Stimulated activated CD8-positive, alpha-beta memory T cell treated with anti-CD3 and anti-CD28 coated beads, Interleukin-7, amount 100 ng/mL, for 48 hours (primary cell): ENCODE measurements at places on chromosomes 4 and X.

GRCh38 chr4:114423582-114423981 lies 175.0 kb upstream of the UGT8 start:
- no peak for DNase-seq

DNA sequence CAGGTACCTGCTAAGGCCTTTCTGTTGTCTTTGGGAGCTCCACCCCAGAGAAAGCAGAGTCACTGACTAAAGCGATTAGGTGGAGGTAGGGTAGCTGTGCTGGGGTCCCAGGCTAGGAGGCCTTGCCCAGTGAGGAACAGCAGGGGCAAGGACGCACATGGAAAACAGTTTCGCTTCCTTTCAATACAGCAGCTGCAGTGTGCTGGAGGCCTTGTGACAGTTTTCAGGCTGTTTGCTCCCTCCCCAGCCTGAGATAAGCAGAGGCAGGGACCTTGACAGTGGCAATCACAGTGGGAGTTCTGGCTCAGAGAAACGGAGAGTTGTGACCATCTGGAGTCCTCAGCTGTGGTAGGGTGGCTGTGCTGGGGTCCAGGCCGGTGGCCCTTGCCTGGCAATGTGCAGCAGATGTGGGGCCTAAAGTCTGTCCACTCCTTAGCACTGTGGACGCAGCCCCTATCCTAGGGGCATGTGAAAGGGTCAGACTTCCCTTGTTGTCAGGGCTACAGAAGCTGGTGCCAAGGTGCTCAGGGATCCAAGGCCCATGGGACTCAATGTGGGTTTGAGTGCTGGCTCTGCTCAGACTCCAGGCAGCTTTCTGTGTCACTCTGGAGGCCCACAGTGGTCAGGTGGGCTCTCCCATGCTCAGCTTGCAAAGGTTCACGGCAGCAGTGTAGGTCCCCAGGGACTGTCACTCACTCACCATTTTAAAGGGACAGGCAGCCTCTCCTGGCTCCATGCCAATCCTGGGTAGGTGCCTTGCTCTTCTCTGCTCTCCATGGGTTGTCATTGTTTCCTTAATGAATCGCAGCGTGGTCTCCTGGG lies 534.9 kb upstream of the FMR1 start:
- no peak for DNase-seq

GRCh38 chrX:7351926-7352325 lies 204.0 kb upstream of the PUDP start:
- no peak for DNase-seq

DNA sequence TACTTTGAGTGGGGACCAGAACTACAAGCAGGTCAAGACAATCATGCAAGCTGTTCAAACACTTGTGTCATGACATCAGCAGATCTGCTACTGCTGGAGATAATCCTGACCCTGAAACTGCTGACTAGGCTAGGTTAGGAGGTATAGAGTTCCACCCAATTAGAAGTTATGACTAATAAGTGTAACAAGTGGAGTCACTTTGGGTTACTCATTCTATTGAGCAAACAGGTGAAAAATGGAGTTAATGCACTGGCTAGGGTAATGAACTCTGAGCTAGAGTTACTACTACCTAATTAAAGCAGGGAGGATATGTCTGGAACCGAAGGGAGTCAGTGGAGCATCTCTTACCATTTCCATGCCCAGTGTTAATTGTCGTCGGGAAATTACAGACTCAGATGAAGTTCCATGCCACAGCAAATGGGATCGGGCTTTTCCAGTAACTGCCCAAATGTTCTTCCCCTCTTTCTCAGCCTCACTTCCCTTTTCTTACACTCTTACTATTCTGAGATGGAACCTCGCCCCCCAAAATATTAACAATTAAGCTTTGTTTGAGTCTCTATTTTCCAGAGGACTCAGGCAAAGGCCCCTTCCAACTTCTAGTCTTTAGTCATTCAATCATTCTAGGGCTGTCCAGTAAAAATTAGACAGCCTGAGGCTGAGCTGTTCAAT lies 19.8 kb upstream of the MANBA start:
- DNase-seq: no peak

- DNase-seq: no peak
These were observed 6.3 kb upstream of the FAM200B start for GRCh38 chr4:15675356-15675755.

DNA sequence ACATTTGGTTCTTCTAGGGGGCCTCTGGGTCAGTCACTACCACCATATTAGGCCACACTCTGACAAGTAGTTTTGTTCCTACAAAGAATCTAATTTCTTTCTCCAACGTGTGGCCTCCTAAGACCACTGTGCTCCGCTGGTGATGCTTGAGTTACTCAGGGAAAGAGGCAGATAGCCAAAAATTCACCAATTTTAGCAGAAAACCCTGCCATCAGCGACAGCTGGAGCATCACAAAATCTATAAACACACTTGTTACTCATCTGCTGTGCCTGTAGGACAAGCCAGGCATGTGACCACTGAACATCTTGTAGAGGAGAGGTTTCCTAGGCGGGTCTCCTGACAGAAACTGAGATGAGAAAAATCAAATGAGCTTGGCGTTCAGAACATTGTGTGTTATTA lies 105.4 kb downstream of the SYNPO2 start:
- DNase-seq: no peak

- DNase-seq: no peak
These were observed 172.3 kb downstream of the SHROOM3 start for GRCh38 chr4:76607266-76607799.

DNA sequence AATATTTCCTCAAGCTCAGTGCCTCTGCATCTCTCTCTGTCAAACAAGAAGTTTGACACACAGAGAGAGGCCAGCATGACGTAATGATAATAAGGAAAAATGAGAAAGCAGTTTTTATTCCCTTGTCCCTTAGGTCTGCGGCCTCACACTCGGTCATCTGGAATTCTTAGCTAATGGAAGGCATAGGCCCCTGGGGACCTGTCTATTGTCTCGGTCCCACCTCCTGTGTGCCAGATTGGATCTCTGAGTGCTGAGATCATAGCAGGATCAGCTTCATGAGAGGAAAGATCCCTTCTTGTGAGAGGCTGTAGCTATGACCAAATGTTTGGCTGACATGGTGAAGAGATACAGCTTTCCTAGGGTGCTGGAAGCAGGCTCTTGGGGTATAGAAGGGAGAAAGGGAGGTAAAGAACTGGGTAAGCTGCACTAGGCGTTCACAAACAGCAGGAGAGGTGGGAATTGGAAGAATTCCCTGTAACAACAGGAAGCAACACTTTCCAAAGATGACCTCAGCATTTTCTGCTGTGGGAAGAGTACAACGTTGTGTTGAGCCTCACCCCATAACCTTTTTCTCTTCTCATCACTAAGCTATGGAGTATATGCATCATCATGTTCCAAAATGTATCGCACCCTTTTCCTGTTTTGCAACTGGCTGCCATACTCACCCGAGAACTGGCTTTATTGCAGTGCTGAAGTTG lies 20.2 kb downstream of the TMEM31 start:
- DNase-seq: no peak

DNA sequence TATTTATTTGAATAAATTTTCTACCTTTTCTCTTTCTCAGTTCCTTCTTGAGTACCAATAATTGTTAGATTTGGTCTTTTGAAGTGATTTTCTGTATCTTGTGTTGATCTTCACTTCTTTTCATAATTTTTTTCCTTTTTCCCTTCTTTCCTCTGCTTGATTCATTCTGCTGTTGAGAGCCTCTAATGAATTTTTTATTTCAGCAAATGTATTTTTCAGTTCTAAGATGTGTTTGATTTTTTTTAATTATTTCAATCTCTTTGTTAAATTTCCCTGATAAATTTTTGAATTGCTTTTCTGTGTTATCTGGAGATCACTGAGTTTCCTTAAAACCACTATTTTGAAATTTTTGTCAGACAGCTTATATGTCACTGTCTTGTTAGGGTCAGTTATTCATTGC lies 155.4 kb upstream of the IL15 start:
- no peak for DNase-seq

- DNase-seq: no peak
These were observed 38.2 kb downstream of the HPGDS start for GRCh38 chr4:94304365-94304971.

GRCh38 chr4:11355226-11355625 lies 73.5 kb downstream of the HS3ST1 start:
- DNase-seq: no peak

GRCh38 chr4:25524663-25525062 lies 131.0 kb upstream of the SLC34A2 start:
- DNase-seq: no peak

GRCh38 chr4:80125252-80126177 lies 52.5 kb upstream of the ANTXR2 start:
- DNase-seq: no peak

DNA sequence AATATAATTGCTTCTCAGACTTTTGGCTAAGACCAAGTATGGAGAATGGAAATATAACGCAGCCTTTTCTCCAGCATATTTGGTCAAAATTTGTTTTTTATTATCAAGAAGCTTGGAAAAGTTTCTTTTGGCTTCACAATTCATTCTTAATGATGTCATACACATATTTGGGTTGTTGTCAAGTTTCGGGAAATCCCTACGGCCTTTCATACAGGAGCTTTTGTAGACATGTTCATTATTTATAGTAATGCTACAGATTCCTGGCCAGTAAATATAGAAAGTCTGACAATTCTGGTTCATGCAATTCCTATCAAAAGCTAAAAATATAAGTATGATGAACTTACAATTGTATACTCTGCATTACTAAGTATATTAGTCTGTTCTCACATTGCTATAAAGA lies 112.9 kb downstream of the IRF2 start:
- no peak for DNase-seq

DNA sequence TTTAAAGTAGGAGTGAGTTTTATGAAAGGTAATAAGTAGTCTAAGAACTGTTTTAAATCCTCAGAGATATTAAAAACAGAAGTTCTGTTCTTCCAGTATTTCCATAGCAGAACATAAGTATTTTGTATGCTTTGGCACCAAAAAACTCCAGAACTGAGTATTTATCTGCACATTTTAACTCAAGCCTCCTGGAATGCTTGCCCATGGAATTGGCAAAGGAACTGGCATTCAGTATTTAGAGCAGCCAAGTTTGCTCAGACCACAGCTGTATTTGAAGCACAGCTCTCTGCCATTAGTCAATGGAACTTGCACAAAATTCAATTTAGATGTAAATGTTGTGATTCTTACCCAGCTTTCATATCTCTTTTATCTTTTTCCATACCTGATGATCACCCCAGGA lies 42.2 kb downstream of the NDNF start:
- DNase-seq: no peak

- no peak for DNase-seq
These were observed 55.8 kb downstream of the MBNL3 start for GRCh38 chrX:132433001-132433400.

GRCh38 chr4:147965873-147966272 lies 234.0 kb downstream of the ARHGAP10 start:
- DNase-seq: no peak

- DNase-seq: no peak
These were observed 57.8 kb upstream of the GPRIN3 start for GRCh38 chr4:89365375-89365774.

GRCh38 chrX:148047200-148047599 lies 66.1 kb downstream of the FMR1NB start:
- no peak for DNase-seq

GRCh38 chr4:8908206-8908893 lies 36.7 kb upstream of the HMX1 start:
- no peak for DNase-seq

DNA sequence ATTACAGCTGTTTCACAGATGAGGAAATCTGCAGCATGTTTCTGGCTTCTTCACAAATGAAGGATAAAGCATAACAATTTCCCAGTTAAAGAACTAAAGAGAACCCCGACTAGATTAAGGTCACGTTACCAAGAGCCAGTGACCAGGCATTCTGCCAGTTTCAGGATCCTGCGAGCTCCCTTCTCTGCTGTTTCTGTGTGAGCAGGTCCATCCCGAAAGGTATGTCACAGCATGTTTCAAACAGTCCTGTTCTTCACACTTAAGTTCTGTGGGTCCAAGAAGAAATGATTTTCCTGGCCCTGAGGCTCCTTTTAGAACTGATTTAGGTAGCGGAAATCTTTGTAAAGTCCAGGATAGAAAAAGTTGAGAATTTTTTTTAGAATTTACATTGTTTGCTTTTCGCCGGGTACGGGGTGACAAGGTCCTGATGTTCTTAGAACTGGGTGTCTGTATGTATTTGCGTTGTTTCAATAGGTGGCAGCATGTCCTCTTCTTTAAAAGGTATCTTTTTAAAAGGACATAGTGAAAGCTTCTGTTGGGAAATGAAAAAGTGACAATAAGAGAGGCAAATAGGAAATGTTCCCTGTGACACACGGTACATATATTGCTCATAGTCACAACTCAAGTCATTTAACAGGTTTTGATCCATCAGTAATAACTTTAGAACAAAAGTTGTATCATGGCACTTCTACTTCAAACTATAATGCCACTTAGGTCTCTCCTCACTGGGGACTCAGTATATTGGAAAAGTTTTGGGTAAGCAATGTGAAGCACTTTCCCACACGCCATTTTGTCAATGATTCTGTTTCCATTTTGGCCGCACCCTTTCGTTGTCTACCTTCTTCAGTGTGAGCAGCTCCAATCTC lies 18.4 kb downstream of the IL21 start:
- no peak for DNase-seq

- DNase-seq: no peak
These were observed 405.4 kb upstream of the CPEB2 start for GRCh38 chr4:14596904-14597303.

DNA sequence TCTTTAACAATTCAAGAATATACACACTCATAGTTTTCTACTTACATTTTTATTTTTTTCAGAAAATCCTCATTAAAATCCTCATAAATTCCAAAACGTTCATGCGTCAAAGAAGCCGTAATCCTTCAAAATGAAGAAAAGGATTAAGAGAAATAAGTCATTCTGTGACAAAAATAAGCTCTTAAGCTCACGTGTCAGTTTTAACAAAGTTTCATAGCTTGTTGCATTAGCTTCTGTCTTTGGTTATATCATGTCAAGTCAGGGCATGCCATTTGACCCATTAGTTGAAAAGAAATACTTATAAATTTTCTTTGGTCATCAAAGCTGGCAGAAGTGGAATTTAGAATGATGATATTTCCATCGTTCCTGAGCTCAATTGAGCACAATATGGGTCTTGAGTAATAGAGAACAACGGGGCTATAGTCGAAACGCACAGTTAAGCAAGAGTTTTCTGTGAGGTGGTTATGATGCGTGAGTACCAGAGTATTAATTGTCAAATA lies 185.2 kb upstream of the CTSO start:
- no peak for DNase-seq

- no peak for DNase-seq
These were observed 41.1 kb downstream of the AMMECR1 start for GRCh38 chrX:110276778-110277177.

DNA sequence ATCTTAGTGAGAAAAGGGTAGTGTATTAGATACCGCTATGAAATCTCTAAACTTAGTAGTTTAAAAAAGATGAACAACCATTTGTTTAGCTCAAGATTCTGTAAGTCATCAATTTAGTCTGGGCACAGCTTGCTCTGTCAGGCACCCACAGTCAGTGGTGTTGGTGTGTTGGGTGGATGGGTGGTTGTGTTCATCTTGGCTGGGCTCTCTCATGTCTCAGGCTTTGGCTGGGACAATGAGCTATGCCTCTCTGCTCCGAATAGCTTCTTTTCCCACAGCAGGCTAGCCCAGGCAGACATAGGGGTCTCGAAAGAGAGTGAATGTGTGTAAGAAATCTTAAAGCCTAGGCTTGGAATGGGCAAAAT lies 127.0 kb upstream of the GATB start:
- no peak for DNase-seq
